PC-9 (cell line): ENCODE measurements at places on chromosomes 5 and 9. TPM values are rescaled to one million over a fixed set of nuclear protein-coding genes. Genes with fewer than 3 reads are reported as not detected.

GRCh38 chr9:125239631-125240597, 1.2 kb downstream of the HSPA5 start:
- DNase-seq, result no peak

- DNase-seq, result no peak
Observed at GRCh38 chr5:173920024-173920753, 32.0 kb downstream of the CPEB4 start.

- no peak for DNase-seq
Observed at GRCh38 chr9:79700607-79701360, 129.0 kb downstream of the TLE4 start.

DNA sequence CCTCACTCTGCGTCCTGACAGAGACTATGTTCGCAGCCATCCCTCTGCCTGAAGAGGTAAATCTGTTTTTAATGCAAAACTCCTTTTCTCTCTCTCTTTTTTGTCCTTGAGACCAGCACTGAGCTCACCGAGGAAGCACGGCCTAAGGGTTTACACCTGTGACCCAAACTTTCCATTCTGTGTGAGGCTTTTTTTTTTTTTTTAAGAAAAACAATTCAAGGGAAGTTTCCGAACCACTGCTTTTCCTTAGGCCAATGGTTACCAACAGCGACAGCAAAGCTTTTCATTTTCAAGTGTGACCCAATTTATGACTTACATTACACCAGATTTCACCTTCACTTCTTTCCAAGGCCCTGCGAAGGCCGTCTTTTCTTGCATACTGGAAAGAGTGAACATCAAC, 205.9 kb downstream of the EFNA5 start:
- DNase-seq, result no peak

Gene KIF4B
- 0.13 TPM in 1 of 2 replicates, not detected in the other for total RNA-seq

Gene GABRA1
- not detected in 2 replicates for total RNA-seq

DNA sequence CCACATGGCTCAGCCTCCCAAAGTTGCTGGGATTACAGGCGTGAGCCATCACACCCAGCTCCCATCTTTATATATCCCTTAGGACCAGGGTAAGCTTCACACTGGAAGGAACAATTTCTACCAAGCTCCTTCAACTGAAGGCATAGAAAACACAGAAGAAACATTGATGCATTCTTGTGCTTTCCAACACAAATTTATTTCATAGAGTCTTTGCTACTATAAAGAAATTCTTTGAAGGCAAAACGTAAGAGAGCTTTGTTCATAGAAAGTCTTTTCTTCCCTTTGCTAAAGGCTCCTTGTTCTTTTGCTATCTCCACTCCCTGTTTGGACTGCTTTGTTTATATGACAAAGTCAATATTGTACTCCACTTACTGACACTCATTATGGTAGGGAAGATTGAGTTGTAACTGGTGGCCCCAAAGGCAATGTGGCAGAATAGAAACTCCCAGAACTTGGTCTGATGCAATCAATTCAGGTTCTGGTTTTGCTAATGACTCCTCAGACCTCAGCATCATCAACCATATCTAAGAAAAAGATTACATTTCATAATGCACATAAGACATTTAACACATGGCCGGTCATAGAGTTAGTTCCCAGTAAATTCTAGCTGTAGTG, 97.4 kb upstream of the CLINT1 start:
- DNase-seq, result no peak

Gene SPATA31C1
- not detected in 2 replicates for total RNA-seq

GRCh38 chr5:2750758-2751464, 566 bp downstream of the IRX2 start:
- no peak for DNase-seq

- peak; percentile 82 for DNase-seq
Observed at GRCh38 chr5:65874241-65874640, 52.1 kb upstream of the ERBIN start.

DNA sequence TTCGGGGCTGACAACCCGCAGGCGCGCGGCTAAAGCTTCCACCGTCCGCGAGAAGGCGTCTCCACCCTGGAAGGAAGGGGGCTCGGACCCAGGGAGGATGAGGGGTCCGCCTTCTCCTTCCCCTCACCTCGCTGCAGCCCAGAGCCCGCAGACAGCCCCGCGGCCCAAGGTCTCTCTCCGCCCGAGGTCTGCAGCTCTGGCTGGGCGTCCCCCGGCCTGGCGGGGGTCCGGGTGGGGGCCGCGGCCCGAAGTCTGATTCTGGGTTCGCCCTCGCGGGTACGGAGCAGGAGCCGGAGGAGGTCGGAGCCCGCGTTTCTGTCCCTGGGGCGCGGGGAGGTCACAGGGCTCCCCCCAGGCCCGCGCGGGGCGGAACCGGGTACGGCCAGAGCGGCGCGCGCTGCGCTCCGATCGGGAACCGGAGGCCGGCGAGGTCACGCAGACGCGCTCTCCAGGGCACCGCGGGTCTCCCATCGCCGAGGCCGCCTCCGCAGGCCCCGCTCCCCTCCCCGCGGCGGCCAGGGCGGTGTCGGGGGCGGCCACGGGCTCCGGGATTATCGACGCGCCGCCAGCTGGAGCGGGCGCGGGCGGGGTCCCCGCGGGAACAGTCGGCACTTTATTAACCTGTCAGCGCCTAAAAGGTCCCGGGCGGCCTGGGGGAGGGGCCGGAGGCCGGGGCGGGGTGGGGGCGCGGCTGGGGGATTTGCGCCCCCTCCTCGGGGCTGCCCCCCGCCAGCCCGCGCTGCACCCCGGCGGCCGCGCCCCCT, 11.6 kb downstream of the LHX3 start:
- DNase-seq, result no peak

- no peak for DNase-seq
Observed at GRCh38 chr5:124000538-124000937, 488.6 kb downstream of the CSNK1G3 start.

GRCh38 chr9:70987986-70988385, 133.4 kb downstream of the TRPM3 start:
- no peak for DNase-seq

- no peak for DNase-seq
Observed at GRCh38 chr5:42887575-42887974, 75.9 kb upstream of the SELENOP start.

GRCh38 chr5:31937226-31937625, 236.9 kb downstream of the GOLPH3 start:
- no peak for DNase-seq

DNA sequence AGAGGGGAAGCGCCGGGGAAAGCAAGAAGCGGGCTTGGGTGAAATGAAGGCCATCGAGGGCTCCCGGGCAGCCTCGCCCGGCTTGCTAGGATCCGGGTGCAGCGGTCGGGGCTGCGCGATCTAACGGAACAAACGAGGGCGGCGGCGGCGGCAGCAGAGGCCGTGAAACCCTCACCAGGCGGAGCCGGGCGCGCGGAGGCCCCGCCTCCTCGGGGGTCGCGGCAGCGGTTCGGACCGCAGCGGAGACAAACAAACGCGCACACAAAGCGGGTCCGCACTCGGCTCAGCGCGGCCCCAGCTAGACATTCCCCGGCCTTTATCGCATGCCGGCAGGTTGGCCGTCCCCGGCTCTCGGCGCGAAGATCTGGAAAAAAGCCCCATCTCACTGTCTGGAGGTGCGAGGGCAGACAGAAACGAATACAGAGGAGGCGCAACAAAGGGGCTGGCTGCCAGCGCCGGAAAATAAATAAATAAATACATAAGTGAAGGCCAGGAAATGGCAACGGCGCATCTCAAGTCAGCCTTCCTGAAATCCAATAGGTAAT, 10.5 kb upstream of the TRIM36 start:
- no peak for DNase-seq

DNA sequence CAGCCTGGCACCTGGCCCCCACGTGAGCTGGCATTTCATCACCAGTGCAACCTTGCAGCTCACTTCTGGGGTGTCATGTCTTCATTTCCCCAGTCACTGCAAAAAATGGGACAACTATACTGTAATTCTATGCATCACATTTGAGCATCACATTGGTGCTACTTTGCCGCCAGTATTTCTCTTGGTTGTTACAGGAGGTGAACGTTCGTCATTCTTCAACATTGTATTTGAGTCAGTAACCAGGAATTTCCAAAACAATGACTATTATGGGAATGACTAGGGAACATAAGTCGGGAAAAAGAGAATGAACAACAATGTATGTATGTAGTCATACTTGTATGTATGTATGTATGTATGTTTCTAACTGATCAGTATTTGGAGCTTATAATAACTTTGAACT, 1278.0 kb downstream of the EFNA5 start:
- no peak for DNase-seq

GRCh38 chr9:96161819-96162218, 140.2 kb downstream of the HSD17B3 start:
- no peak for DNase-seq

Gene SHISAL2B
- not detected in 2 replicates for total RNA-seq

Gene EIF4E1B
- total RNA-seq, result not detected in 2 replicates

- no peak for DNase-seq
Observed at GRCh38 chr5:96579711-96580110, 82.5 kb upstream of the CAST start.

GRCh38 chr5:150461231-150461630, 11.7 kb upstream of the RPS14 start:
- DNase-seq, result no peak

- DNase-seq, result no peak
Observed at GRCh38 chr5:178421699-178422399, 168.3 kb downstream of the COL23A1 start.

Gene CD14
- 0.35 and 0.81 TPM in 2 replicates for total RNA-seq

DNA sequence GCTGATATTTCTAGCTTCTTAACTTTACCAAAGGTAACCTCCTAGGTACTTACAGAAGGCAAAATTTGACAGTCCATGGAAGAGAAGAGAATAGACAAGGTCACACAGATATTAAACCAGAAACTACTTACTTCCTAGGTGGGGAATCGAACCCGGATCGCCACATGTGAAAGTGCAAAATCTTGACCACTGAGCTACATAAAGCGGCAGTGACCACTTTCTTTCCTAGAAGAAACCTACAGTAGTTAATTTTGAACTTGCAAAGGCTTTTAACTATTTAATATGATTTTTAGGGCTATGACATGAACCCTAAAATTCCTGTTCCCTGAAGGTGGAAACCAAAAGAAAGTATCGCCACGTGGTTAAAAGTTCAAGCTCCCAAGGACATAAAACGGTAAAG, 20.3 kb upstream of the ATOSB start:
- DNase-seq, result no peak

Gene BASP1
- total RNA-seq, result not detected in 2 replicates

DNA sequence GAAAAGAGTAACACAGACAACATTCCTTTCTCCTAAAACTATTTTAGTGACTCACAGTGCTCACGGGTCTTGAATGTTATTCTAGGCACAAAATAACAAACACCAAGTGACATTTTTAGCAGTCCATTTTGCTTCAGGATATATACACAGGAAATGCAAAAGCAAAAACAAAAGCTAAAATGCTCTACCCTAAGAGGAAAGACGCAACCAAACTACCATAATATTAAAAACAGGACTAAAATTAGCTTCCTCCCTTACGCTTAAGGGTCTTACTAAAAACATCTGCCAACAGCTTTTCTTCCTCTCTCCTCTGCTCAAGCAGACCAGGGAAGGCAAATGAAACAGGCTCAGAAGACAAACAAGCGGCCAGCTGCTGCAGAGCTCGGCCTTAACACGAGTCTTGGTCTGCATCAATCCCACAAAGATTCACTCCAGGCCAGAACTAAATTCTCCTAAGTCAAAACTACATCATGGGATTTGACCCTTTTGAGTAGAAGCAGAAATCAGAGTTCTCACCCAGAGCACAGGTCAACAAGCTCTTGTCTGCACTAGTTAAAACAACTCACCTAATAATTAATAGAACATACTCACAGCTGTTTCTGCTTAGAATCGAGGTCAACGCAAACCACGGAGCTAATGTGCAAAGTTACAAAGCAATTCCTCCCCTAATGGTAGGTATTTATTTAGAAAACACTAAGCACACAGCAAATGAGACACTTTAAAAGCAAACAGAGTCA, 62.3 kb downstream of the RAPGEF1 start:
- no peak for DNase-seq

DNA sequence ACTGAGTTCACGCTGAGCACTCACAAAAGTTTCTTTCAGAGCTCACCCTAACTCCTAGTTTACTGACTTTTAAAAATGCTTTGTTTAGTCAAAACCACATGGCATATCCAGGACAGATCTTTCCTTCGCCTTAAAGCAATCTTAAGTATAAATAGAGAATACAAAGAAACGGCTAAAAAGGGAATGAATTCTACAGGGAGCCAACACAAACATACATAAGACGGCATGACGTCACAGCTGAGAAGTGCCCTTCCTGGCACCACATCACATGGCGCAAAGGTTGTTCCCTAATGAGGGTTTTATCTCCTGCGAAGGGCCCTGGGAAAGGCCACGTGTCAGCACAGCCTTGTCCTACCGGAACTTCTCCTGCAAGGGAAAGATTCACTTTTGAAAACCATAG, 141.3 kb downstream of the IRX1 start:
- no peak for DNase-seq

- no peak for DNase-seq
Observed at GRCh38 chr5:178208540-178209227, 4.4 kb downstream of the HNRNPAB start.

DNA sequence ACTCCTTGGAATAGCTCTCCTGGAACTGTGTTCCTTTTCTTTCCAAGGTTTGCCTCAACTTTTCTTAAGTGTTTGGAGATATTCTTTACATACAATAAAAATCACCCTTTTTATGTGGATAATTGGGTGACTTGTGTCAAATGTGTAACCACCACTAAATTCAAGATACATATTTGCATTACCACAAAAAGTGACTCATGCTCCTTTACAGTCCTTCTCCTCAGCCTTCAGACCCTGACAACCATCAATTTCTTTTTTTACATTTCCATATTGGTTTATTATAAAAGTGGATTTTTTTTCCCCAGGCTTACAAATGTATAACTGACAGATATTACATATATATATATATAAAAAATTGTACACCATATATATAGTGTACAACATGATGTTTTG, 372.0 kb upstream of the KCNN2 start:
- no peak for DNase-seq

GRCh38 chr5:17444496-17444895, 53.5 kb upstream of the TAF11L2 start:
- no peak for DNase-seq

DNA sequence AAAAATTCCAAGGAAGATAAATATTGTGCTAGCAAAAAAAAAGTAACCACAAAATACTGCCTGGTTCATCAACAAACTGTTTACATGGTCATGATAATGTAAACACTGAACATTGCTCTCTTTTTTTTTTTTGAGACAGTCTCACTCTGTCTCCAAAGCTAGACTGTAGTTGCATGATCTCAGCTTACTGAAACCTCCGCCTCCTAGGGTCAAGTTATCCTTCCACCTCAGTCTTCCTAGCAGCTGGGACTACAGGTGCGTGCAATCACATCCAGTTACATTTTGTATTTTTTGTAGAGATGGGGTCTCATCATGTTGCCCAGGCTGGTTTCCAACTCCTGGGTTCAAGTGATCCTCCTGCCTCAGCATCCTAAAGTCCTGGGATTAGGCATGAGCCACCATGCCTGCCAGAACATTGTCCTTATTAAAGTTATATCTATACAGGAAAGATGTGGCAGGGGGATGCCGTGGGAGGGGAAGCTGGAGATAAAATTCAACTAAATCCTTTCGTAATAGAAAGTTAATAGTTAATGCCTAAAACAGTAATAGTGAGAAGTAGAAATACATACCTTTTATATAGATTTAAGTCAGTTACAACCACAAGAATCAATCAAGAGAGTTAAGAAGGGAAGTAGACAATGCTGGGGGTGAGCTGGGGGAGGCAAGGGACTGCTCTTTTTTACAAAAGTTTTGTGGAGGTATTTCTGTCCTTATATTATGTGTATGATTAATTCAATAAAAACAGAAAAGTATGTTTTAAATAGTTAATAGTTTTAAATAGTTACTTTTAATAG, 52.3 kb downstream of the RGMB start:
- DNase-seq, result no peak
